ENCODE measurements at places on chromosomes 4 and X.

GRCh38 chr4:107164962-107165475, 128.9 kb upstream of the DKK2 start:
- no peak for DNase-seq

DNA sequence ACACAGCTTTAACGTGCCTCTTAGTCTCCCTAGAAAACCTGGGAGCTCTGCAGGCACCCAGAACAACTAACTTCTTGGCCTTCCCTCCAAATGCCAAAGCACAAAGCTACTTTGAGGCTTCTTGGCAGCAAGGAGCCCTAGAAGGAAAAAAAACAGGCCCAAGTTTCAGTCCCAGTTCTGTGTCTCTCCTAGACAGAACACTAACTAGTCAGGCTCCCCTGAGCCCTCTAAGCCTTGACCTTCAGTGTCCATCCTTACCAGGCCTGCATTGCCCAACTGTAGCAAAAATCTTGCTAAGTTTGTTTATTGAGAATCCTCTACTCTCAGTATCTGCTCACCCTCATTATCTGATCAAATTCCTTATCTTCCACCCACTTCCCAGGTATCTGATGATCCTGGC, 79.2 kb downstream of the PAPSS1 start:
- no peak for DNase-seq

DNA sequence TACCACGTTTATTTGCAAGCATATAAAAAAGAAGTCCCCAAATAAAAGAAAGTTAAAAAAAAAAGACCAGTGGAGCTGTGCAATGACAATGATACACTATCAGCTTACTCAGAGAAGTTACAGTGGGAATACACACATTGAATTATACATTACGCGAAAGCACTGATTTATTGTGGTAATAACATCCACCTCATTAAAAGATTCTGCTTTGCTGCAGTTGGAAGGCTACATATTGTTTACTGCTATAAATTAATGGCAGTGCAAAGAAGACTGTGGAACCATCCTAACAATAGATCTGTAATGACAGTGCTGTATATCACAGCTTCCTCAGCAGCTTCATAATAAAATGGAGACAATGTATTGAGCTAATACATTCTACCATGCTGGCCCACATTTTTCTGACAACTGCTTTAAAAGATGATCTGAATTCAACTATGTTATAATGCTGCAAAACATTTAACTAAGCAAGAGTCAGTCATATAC, 142.5 kb upstream of the MAB21L2 start:
- no peak for DNase-seq

GRCh38 chrX:30296408-30297254, 12.6 kb downstream of the NR0B1 start:
- no peak for DNase-seq

DNA sequence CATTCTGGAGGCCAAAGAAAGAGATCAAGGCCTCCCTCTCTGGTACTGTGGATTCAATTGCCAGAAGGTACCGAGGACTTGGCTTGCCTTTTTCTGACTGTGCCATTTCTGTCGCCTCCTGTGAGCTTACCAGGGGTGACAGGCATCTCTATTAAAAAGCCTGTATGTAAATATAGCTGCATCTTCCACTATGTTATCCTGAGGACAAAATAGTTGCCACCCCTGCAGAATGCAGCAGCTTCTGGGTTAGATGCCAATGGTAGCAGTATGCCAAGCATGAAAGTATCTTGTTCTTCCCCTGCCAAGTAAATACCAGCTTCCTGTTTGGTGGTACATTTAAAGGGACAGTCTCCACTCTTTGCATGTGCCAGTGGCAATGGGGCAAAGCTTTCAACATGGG, 10.7 kb downstream of the TRPC5OS start:
- DNase-seq, result no peak

Data from esophagus squamous epithelium (tissue), 5 donors.